ENCODE measurements at places on chromosomes 2 and 18.

DNA sequence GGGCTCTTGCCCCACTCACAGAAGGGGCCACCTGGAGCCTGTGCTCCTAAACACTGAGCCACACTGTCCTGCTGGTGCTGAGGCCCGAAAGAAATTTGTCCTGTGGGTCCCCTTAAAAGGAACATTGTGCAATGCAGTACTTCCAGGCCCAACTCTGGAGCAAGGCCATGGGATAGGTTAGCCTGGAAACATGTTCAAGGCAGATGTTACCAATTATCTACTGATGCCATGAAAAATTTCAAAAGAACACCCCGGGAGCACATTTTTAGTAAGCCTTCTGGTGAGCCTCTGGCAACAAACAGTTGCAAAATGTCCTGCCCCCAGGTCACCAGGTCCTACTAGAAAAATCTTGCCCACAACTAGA lies 12.3 kb upstream of the PTMA start:
- no peak for DNase-seq

DNA sequence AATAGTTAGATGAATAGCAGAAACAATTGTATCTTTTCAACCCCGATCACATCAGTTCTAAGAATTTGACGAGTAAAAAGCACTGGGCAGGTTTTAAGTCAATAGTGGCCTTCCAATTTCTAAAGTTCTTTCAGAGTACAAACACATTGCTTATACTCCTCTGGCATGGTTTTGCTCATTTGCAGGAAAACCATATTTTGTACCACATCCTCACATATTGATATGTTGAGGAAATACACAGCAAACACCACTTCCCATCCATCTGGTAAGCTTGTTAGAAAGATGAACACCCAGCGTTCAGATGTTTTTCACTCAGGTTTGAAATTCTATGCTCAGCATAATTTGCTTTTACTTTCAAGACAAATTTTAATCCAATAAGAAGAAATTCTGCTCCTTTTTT lies 344.6 kb upstream of the ACVR2A start:
- DNase-seq: no peak

GRCh38 chr2:31203916-31204315 lies 13.4 kb downstream of the CAPN14 start:
- no peak for DNase-seq

DNA sequence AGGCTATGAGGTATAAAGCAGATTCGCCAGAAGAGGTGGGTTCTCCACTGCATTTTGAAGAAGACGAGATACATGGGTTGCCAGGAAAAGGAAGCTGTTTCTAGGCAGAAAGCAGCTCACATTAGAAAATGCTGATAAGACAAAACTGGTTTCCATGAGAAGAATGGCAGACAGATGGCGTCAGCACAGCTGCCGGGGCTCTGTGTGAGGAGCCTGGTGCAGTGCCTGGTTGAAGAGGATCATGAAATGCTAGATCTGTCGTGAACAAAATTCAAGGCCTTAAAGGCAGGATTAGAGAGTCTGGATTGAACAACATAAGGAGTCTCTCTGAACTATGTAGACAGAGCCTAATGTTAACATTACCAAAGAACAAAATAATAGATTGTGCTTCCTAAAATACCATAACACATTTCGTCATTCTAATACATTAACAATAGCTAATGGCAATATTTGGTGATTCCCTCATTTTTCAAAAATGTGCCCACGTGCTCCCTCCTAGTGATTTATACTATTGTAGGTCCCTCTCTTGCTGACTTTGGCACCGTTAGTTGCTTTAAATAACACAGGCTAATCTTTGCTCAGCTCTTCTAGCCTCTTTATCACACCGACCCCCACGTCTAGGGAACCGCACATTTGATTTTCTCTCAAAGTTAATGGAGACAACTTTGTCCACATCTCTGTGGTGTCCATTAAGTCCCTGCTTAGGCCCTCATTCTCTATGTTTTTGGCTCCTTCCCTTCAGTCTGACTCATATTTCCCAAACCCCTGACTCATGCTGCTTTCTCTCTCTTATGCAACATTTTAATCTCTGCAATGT lies 38.2 kb downstream of the EFEMP1 start:
- DNase-seq: no peak

GRCh38 chr2:207828361-207829057 lies 58.8 kb upstream of the FZD5 start:
- no peak for DNase-seq

GRCh38 chr2:4662161-4662779 lies 958.9 kb downstream of the DCDC2C start:
- DNase-seq: no peak

DNA sequence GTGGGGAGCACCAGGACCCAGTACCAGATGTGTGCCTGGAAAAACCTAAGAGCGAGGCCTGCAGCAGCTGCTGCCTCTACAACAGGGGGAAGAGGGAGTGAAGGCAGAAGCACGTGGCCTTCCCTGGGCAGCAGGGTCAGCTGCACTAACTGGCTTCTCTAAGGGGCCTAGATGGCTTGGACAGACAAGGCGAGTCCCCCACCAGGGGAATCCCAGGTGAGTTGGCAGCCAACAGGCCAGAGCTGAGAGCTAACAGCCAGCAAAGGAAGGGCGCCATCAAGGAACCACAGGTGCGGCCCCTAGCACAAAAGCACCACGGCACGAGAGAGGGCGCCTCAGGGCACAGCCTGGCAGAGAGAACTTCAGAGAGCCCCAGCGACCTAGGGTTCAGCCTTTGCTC lies 19.8 kb upstream of the MAL start:
- DNase-seq: no peak

- no peak for DNase-seq
Measured at GRCh38 chr2:46008091-46008870, 288.9 kb upstream of the EPAS1 start.

- no peak for DNase-seq
Measured at GRCh38 chr2:68925295-68925896, 27.3 kb downstream of the GKN2 start.

DNA sequence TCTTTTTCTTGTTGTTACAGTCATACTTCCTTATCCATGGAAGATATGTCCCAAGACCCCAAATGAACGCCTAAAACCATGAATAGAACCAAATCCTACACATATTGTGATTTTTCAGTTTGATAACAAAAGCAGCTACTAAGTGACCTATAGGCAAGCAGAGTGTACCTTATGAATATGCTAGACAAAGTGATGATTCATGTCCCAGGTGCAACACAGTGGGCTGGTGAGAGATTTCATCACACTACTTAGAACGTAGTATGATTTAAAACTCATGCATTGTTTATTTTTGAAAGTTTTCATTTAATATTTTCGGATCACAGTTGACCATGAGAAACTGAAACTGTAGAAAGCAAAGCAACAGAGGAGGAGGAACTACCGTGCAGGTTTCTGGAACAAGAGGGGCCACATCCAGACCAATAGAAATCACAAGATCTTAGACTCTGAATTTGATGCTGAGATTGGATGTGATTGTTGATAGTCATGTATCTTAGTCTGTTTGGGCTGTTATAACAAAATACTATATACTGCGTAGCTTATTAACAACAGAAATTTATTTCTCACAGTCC lies 470.8 kb upstream of the VRK2 start:
- no peak for DNase-seq

- no peak for DNase-seq
Measured at GRCh38 chr2:72325592-72326422, 178.1 kb upstream of the CYP26B1 start.

DNA sequence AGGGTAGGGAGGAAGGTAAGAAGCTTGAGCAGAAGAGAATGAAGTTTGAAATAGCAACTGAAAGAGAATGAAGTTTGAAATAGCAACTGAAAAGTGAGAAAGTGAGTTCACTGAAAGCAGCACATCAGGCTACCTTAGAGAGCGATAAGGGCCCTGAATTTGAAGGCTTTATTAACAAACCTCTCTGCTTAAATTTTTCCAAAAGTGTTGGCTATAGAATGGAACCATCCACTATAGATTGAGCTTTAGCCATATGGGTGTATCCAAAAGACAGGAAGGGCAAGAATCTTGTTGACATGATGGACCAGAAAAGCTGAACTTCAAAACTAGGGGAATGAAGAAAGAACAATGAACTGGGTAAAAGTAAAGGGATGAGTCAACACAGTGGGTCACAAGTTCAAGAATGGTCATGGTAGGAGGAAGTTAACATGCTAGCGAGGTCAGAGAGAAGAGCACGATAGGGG lies 122.5 kb downstream of the ASXL3 start:
- DNase-seq: no peak

DNA sequence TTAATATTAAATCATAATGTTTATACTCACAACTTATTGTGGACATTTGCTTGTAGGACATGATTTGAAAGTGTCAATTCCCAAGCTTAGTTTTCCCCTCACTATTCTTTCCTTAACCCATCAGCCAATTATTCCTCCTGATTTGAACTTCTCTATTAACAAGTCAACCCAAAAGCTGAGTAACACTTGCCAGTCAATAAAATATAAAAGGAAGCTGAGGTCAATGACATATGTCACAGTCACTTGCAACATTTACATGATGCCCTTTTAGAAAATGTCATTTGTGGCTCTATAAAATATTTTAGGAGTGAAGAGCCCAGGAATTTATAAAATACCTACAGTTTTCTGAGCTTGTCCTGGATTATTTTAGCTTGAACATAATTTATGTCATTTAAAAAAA lies 7.2 kb downstream of the CCDC68 start:
- DNase-seq: no peak

GRCh38 chr2:178331474-178332432 lies 119.2 kb downstream of the PRKRA start:
- no peak for DNase-seq

- no peak for DNase-seq
Measured at GRCh38 chr2:18378020-18378653, 182.3 kb downstream of the RDH14 start.

- no peak for DNase-seq
Measured at GRCh38 chr2:220510668-220511067, 883.2 kb downstream of the SLC4A3 start.

DNA sequence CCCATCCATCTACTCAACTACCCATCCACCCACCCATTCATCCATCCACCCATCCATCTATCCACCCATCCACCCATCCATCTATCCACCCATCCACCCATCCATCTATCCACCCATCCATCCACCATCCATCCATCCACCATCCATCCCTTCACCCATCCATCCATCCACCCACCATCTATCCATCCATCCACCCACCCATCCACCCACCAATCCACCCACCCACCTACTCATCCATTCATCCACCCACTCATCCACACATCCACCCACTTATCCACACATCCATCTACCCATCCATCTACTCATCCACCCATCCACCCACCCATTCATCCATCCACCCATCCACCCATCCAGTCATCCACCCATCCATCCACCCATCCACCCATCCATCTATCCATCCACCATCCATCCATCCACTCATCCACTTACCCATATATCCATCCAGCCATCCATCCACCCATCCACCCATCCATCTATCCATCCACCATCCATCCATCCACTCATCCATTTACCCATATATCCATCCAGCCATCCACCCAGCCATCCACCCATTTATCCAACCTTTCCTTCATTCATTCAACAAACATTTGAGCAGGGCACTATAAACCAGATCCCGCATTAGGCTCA lies 2.1 kb upstream of the NGEF start:
- no peak for DNase-seq

DNA sequence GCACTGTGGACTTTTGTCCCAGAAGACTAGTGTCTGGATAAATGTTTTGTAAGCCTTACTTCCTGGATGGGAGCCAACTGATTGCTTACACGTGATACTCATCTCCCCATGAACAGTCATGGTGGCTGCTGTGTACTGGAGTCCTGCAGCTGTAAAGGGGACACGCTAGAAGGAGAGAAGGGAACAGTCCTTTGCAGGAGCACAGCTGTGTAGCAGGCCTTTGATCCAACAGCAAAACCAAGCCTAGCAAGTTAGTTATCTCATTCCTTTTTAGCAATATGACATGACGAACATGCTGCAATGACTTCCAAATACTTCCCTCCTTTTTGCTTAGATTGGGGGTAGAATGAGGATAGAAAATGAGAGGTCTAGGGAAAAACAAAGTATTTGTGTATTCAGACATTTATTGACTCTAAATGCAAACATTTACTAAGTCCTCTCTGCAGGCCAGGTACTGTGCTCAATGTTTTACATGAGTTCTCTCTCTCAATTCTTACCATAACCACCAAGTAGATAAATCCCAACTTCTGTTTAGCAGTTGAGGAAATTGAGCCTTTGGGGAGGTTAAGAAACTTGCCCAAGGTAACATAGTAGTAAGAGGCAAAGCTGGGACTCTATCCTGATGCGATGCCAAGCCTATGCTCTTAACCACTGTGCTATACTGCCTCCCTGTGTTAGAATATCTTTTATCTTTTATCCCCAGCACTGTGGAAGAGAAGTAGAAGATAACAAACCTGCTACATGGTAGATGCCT lies 55.4 kb upstream of the CD28 start:
- no peak for DNase-seq

GRCh38 chr2:45699032-45699658 lies 47.7 kb downstream of the PRKCE start:
- DNase-seq: no peak

DNA sequence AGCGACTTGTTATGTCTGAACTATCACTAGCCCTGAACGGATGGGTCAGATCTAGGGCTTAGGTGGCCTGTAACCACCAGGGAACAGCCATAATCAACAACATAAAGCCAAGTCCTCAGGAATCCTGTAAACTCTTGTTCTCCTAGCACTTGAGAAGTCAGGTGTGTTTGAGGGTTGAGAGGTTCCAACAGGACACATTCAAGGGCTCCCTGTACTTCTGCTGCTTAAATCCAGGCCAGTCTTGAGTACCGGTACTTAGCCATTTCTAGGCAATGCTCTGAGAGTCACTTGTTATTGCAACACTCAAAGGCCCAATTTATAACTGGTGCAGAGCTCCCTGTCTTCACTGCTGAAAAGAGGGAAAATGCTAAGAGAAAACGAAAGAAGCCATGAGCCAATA lies 21.6 kb upstream of the SLC40A1 start:
- no peak for DNase-seq

DNA sequence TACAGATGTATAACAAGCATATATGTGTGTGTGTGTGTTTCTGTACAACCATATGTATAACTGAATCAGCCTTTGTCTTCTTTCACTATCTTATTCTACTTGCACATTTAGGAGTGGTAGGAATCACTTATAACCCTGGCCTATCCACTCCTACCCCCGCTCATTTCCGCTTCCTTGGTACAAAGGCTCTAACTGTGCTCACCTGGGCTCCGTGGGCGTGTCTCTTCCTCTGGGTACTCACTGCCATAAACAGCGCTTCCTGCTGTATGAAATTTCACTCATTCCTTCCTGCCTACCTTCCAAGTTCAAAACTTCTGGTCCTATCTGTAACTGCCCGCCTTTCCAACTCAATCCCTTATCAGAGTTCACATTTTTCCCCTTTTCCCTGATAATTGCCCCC lies 815.5 kb downstream of the EPHA4 start:
- no peak for DNase-seq
